ENCODE measurements at places on chromosomes 6 and 20.

- DNase-seq, result no peak
- peaks cover 4% of the 10 kb centered on the region for H3K36me3 ChIP-seq
- H3K27ac ChIP-seq, result no peak overlapping the region
- H3K27me3 ChIP-seq, result no peaks in the 10 kb centered on the region
Observed at GRCh38 chr6:111971181-111971841, 82.6 kb upstream of the CCN6 start.

DNA sequence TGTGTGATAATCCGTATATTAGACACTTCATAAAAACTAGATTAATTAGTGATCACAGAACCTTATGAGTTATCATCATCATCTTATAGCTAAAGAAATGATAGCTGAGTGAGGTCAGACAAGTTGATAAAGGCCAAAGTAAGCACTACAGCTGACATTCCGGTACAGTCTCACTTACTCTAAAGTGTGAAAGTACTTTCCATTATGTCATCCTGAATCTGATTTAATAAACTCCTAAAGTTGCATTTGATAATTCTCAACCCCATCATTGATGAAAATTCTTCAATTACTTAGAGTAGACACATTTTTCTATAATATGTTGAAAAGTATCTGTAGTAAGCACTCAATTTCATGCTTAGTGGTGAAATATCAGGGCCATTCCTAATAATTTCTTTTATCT lies 385.2 kb upstream of the CHD6 start:
- H3K4me1 ChIP-seq, result no peaks in the 10 kb centered on the region
- H3K36me3 ChIP-seq, result no peaks in the 10 kb centered on the region
- no peak overlapping the region for H3K4me3 ChIP-seq
- peaks cover 4% of the 10 kb centered on the region for H3K27me3 ChIP-seq

DNA sequence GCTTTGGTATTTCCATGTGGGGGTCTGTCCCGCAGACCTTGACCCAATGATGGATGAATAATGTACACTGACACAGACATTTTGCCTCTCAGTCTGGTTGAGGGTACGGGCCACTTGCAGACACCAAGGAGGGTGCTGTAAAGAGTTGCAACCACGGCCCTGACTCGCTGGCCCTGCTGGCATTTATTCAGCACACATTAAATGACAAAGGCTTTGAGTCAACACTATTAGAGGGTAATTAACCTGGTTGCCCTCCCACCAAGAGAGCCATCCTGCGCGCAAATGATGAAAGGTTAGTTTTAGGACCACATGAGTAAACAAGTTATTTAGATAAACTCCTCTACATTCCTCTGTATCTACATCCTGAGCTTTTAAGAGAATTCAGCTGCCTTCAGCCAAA lies 308.9 kb upstream of the MMS22L start:
- DNase-seq, result no peak
- H3K36me3 ChIP-seq, result no peaks in the 10 kb centered on the region
- no peak overlapping the region for H3K4me3 ChIP-seq
- no peak overlapping the region for H3K27ac ChIP-seq
- H3K27me3 ChIP-seq, result no peaks in the 10 kb centered on the region

DNA sequence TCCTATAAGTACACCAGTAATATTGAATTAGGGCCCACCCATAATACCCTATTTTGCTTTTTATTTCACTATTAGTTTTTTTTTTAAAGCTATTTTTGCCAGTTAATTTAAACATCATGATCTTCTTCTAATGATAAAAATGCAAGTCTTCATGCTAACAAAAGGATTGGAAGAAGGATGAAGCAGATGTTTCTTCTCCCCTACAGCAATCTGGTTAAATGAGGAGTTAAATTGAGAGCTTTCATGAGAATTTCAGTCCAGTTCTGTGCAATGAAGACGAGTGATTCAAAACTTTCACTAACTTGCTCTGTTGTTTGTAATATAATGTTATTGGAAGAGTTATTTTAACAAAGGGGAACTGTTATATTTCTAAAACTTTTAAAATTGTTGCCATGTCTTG lies 3.4 kb downstream of the HMGN4 start:
- DNase-seq, result no peak
- H3K27me3 ChIP-seq, result peaks cover 10% of the 10 kb centered on the region
- peaks cover 44% of the 10 kb centered on the region for H3K4me1 ChIP-seq
- peaks cover 35% of the 10 kb centered on the region for H3K36me3 ChIP-seq
- H3K27ac ChIP-seq, result peak overlapping the region; percentile 3
- H3K4me3 ChIP-seq, result no peak overlapping the region

DNA sequence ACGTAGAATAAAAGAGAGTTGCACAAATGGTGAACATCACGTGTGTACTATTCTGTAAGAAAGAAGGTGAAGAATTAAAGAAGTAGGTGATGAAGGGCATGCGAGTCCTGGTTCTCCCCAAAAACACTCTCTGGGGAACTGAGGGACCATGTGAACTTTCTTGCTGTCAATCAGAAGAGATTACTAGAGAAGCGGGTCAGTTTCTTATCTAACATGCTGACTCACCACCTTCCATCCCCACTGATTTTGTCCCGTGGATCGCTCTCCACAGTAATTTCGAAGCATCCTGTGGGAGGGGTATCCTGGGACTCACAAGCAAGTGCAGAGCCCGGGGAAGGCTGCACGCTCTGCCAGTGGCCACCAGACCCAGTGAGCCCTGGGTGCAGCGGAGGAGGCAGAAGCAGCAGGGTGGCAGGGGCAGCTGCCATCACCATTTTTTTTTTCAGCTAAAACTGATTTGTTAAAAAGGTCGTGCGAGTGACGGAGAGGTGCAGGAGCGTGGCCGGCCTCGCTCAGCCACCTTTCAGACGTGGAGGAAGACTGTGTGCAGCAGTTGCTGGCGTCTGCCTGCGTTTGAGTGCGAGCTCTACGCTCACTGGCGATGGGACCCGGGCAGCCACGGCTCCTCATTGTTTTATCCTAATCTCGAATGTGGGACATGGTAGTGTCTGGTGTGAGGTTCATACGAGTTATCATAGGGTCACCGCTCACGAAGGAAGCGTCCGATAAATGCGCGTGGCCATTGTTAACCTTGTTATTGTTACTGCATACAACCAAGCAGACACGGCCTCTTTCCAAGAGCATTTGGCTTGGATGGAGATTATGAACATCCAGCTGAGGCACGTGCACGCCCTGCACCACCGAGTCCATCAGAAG lies 28.0 kb upstream of the SLCO4A1 start:
- H3K4me3 ChIP-seq, result no peak overlapping the region
- H3K27ac ChIP-seq, result no peak overlapping the region
- H3K4me1 ChIP-seq, result peaks cover 27% of the 10 kb centered on the region
- no peak for DNase-seq
- H3K36me3 ChIP-seq, result no peaks in the 10 kb centered on the region

GRCh38 chr6:56862415-56863175 lies 92.3 kb upstream of the BEND6 start:
- DNase-seq, result no peak
- no peak overlapping the region for H3K27ac ChIP-seq
- H3K36me3 ChIP-seq, result no peaks in the 10 kb centered on the region
- peaks cover 12% of the 10 kb centered on the region for H3K27me3 ChIP-seq
- no peak overlapping the region for H3K4me3 ChIP-seq

DNA sequence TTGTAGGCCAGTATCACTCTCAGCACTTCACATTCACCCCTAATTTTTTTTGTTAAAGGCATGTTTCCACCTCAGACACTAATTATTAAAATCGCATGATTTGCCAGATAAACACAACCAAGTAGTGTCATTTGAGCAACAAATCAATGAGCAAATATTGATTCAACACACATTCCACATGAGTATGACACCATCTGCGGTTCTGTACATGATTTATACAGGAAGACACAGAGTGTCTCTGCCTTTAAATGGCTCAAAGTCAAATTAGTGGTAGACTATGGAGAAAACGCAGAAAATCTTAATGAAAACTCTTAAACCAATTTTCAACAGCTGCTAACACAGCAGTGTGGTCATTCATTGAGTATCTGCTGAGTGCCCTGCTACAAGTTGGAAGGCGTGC lies 300.2 kb downstream of the SOX4 start:
- DNase-seq, result no peak
- no peak overlapping the region for H3K27ac ChIP-seq
- no peaks in the 10 kb centered on the region for H3K36me3 ChIP-seq
- H3K27me3 ChIP-seq, result no peaks in the 10 kb centered on the region
- H3K4me1 ChIP-seq, result no peaks in the 10 kb centered on the region

GRCh38 chr6:43255408-43256054 lies 12.2 kb downstream of the TTBK1 start:
- peaks cover 20% of the 10 kb centered on the region for H3K4me1 ChIP-seq
- no peak overlapping the region for H3K4me3 ChIP-seq
- no peak overlapping the region for H3K27ac ChIP-seq
- H3K36me3 ChIP-seq, result no peaks in the 10 kb centered on the region

DNA sequence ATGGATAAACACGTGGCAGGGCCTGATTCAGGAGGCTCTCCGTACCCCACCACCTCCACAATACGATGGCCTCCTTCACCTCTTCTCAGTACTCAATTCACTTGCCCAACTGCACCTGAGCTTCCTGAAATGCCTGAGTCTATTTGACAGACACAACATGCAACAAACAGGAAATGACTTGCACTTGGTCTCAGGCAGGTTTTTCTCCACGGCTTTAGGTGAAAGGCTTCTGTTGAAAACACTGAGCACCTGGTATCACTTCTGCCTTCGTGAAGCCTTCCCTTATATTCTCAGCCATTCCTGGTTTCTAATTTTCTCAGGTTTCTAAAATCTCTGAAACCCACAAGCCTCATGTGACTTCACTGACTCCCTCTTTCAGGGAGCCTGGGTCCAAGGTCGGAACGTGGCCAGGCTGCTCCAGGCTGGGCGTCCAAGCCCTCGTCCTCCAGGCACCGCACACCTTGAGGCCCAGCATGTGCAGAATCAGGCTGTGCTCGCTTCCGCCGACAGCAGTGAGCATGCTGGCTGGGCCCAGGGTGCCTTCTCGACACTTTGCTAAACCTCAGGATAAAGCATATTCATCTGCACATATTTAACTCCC lies 34.7 kb downstream of the TAF4 start:
- H3K36me3 ChIP-seq, result peaks cover 7% of the 10 kb centered on the region
- no peaks in the 10 kb centered on the region for H3K27me3 ChIP-seq
- H3K27ac ChIP-seq, result peak overlapping the region; percentile 87
- no peak for DNase-seq

GRCh38 chr6:119979862-119980261 lies 630.3 kb upstream of the MAN1A1 start:
- H3K27me3 ChIP-seq, result no peaks in the 10 kb centered on the region
- H3K36me3 ChIP-seq, result no peaks in the 10 kb centered on the region

DNA sequence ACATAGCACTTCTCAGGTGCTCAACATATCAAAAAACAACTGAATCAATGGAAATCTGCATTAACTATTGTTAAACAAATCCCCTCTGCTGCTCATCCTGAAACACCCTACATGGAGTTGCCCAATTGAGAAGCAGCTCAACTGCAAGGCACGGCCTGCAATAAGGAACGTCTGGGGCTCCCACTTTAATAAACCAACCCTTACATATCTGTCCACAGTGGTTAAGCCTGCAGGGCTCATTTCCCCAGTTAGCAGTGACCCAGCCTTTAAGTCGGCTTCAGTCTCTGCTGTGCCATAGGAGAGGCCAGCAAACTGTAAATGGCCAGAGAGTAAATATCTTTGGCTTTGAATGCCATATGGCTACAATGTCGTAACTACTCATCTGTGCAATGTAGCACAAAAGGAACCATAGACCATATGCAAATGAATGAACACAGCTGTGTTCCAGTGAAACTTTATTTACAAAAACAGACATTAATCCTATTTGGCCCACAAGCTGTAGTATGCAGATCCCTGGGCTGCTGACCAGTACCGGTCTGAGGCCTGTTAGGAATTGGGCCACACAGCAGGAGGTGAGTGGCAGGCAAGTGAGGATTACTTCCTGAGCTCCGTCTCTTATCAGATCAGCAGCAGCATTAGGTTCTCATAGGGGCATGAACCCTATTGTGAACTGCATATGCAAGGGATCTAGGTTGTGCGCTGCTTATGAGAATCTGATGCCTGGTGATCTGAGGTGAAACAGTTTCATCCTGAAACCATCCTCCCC lies 522.7 kb upstream of the CDH4 start:
- no peak overlapping the region for H3K4me3 ChIP-seq
- no peaks in the 10 kb centered on the region for H3K27me3 ChIP-seq
- no peak overlapping the region for H3K27ac ChIP-seq
- DNase-seq, result no peak

- no peak overlapping the region for H3K27ac ChIP-seq
- H3K27me3 ChIP-seq, result no peaks in the 10 kb centered on the region
- H3K4me1 ChIP-seq, result no peaks in the 10 kb centered on the region
- H3K4me3 ChIP-seq, result no peak overlapping the region
- no peaks in the 10 kb centered on the region for H3K36me3 ChIP-seq
Observed at GRCh38 chr6:75102301-75102700, 103.6 kb downstream of the COL12A1 start.

GRCh38 chr6:161228921-161229591 lies 44.8 kb downstream of the AGPAT4 start:
- H3K27me3 ChIP-seq, result no peaks in the 10 kb centered on the region
- H3K36me3 ChIP-seq, result peaks cover 14% of the 10 kb centered on the region
- no peak overlapping the region for H3K4me3 ChIP-seq
- peaks cover 13% of the 10 kb centered on the region for H3K4me1 ChIP-seq

DNA sequence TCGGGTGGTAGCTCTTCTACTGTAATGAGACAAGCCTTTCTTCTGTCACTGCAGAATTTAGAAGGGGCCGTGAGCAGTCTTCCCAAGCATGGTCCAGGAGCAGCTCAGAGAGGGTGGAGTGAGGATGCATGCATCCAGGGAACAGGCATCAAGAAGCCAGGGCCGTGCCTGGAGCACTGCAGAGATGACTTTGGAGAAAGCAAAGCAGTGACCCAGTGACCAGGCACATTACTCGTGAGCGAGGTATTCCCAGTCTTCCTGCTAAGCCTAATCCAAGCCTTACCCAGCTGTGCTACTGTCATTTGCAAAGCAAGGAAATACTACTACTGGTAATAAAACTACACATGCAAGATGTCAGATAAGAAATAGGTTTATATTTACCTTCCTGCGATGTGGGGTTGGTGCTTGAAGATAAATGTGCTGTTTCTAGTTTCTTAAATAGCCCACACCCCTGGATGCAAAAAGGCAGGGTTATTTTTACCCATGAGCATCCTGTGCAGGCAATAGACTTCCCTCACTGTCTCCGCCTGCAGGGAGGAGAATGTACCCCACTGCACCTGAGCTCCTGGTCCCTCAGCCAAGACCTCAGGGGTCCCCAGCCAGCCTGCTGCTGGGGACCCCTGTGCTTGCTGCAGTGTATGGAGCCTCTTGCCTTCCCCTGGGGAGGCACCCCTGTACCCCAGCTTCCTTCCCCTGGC lies 62.9 kb downstream of the SSR1 start:
- no peaks in the 10 kb centered on the region for H3K4me1 ChIP-seq
- no peak for DNase-seq
- H3K27me3 ChIP-seq, result no peaks in the 10 kb centered on the region
- peaks cover 8% of the 10 kb centered on the region for H3K36me3 ChIP-seq
- no peak overlapping the region for H3K27ac ChIP-seq

Data from activated naive CD8-positive, alpha-beta T cell treated with anti-CD3 and anti-CD28 coated beads for 36 hours (primary cell).